ENCODE measurements at places on chromosomes 16 and 17.

DNA sequence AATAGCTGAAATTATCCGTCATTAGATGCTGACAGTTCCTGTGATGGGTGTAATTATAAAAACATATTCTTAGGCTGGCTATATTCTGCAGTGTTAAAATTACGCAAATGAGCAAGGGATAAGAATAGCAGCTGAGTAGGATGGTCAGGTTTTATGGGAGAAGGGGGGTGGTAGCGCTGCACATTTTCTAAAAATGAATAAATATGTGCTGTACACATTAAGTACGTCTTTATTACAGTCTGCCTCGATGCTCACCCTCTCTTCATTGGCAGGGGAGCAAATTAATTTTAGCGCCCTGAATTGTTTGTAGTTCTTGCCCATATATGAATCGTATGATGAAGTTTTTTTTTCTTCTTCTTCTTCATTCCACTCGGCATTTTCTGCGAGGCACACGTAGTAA is 244.2 kb downstream of the SNX29 start:
- no peak for DNase-seq

GRCh38 chr16:73713251-73713650 is 583.4 kb upstream of the PSMD7 start:
- DNase-seq, result no peak

GRCh38 chr17:45224671-45225050 is 3.0 kb downstream of the FMNL1 start:
- no peak for DNase-seq

GRCh38 chr17:882827-883585 is 96.6 kb downstream of the NXN start:
- no peak for DNase-seq

GRCh38 chr16:411576-412265 is 10.0 kb downstream of the DECR2 start:
- no peak for DNase-seq
